ENCODE measurements at places on chromosomes 2 and 18.

- DNase-seq, result no peak
Measured at GRCh38 chr2:9690252-9690651, 59.5 kb upstream of the YWHAQ start.

- DNase-seq, result no peak
Measured at GRCh38 chr18:31509571-31509970, 11.6 kb downstream of the DSG2 start.

- DNase-seq, result no peak
Measured at GRCh38 chr2:58667137-58667774, 426.1 kb upstream of the FANCL start.

- DNase-seq, result no peak
Measured at GRCh38 chr2:222837643-222838056, 23.2 kb upstream of the ACSL3 start.

GRCh38 chr18:3450799-3451182 lies 819 bp downstream of the TGIF1 start:
- DNase-seq, result no peak

DNA sequence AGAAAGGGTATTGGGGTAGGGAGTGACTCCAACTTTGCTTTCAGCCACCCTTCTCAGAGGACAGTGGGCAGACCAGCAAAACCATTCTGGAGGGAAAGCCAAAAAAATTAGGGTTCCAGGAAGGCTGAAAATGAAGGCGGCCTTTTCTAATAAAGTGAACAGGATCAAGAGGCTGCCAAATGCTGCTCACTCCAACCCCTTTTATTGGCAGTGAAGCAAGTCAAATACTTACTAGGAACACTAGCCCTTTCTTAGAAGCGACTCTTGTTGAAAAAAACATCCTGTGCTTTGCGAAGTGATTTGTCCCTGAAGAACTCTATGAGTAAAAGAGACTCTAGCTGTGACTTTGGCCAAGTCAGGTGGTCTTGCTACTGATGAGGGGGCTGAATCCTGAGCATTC lies 83.6 kb upstream of the CYP1B1 start:
- no peak for DNase-seq

GRCh38 chr2:237452861-237453260 lies 34.2 kb upstream of the MLPH start:
- DNase-seq, result no peak
